ACHN (cell line): ENCODE measurements at places on chromosomes 11 and 22.

DNA sequence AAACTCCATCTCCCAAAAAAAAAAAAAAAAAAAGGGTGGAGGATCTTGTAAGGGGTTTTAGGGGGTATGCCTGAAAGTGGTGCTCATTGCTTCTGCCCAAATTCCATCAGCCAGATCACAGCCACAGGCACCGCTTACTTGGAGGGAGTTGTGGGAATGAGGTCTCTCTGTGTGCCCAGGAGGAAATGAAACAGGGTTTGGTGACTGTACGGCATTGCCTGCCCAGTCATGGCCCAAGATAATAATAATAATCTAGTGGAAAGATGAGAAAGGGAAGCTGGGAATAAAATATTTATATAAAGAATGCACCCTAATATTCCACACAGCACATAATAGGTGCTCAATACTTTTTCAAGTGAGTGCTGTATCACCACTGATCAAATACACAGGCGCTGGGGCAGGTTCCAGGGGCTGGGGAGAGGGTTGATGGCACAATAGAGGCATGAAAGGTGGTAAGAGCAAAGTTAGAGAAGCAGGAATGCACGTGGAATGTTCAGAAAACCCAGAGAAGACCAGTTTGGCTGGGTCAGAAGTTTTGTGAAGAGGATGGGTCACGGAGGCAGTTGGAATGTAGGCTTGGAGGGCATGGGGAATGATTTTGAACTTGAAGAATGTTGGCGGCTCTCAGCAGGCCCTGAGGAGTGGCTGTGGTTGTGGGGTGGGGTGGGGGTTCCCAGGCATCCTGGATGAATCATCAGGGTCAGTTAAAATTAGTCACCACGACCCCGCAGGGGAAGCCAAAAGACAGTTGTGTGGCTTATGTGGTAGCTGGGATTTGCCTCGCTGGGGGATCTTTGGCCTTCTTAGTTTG is 12.5 kb upstream of the MB start:
- DNase-seq: peak; percentile 97

DNA sequence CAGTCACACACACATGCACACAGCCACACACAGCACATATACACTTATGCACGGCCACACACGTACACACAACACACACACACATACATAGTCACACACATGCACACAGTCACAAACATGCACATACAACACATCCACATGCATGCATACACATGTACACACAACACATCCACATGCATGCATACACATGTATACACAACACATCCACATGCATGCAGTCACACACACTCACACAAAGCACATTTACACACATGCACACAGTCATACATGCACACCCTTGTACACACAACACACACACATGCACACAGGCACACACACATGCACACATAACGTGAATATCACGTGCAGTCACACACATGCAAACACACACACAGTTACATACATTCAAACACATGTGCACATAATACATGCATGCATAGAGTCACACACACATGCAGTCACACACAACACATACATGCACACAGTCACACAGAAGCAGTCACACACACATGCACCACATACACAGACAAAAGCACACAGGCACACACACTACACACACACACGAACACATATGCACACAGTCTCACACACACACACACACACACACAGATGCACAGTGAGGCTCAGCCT is 18.8 kb downstream of the IFITM10 start:
- DNase-seq: no peak

- DNase-seq: no peak
Observed at GRCh38 chr22:42645341-42645937, 3.8 kb downstream of the CYB5R3 start.

- no peak for DNase-seq
Observed at GRCh38 chr11:119091178-119091577, 6.5 kb downstream of the HMBS start.

GRCh38 chr22:49889071-49889470 is 29.2 kb downstream of the ALG12 start:
- DNase-seq: no peak

DNA sequence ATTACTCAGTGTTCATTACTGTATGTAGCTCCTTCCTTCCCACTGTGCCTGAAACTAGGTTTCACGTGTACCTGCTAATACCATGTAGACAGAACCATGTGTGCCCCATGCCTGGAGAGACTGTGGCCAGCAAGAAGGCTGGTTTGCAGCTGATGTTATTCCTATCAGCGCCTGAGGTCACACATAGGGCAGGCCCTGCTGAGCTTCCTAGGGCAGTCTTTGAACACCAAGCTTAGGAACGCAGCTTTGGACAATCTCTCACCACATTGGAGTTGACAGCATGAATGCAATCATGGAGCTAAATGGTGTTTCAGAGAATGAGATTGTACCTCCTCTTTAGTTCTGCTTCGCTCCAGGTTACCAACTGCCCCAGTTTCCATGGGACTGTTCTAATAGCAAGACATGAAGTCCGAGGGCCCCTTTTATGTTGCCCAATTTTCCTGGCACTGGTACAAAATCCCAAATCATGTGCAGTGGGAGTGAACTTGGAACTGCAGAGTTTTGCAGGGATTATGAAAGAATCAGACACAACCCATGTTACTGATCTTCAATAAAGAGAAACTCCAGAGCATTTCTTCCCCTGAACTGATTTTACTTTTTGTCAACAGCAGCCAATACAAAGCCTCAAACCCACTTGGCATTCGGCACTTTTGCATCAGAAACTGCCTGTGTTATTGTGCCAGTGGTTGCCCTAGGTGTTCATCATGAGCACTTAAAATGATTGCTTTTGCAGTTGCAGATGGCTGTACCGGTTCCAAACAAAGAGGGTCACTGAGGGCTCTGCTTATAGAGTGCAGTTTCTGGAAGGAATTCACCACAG is 154.2 kb upstream of the TTC12 start:
- DNase-seq: no peak

GRCh38 chr11:107847184-107847583 is 11.4 kb downstream of the SLC35F2 start:
- DNase-seq: no peak

DNA sequence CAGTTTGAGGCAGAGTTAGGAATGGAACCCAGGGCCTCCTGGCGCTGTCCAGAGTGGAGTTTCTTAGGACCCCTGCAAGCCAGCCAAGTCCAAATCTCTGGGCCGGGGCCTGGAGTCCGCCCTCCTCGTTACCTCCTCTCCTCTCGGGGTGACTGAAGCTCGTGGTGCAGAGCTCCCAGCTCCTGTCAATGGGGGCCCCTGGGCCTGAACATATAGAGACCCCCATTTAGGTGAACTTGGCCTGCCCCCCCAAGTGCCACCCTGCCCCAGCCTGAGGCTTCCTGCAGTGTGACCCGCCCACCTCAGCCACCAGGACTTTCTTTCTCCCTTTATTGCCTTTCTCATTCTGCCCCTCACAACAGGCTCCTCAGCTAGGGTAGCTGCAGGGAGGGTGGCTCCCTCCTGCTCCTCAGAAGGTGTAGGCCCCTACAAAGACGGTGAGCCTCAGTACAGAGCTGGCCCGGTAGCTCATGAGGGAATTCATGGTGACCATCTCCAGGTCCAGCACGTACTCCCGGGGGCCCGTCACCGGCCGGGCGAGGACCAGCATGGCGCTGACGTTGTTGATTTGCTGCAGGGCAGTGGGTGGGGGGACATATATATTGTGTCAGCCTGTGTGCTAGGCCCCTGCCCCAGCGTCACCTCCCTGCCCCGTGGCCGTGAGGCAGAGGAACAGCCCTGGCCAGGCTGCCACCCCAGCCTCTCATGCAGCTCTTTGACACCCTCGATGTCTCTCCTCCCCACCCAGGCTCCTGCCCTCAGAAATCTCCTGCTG is 5.9 kb downstream of the EFEMP2 start:
- no peak for DNase-seq

GRCh38 chr11:88360141-88360540 is 22.6 kb upstream of the CTSC start:
- peak; percentile 33 for DNase-seq

DNA sequence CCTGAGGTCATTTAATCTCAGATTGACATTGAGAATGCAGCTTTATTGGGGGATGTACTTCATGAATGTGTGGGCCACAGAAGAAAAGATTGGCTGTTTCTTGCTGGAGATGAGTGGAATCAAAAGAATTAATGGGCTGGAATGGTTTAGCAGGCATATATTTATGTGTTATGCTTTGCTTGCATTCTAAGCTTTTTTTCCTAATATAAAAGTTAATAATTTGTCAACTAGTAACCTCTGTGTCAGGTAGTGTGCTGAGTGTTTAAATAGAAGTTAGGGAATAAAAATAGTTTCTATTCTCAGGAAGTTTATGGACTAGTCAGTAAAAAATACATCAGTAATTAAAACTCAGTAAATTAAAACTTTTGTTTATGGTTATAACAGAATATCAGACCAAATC is 67.4 kb upstream of the PRODH start:
- no peak for DNase-seq

GRCh38 chr22:42991010-42991651 is 23.8 kb downstream of the PACSIN2 start:
- no peak for DNase-seq

DNA sequence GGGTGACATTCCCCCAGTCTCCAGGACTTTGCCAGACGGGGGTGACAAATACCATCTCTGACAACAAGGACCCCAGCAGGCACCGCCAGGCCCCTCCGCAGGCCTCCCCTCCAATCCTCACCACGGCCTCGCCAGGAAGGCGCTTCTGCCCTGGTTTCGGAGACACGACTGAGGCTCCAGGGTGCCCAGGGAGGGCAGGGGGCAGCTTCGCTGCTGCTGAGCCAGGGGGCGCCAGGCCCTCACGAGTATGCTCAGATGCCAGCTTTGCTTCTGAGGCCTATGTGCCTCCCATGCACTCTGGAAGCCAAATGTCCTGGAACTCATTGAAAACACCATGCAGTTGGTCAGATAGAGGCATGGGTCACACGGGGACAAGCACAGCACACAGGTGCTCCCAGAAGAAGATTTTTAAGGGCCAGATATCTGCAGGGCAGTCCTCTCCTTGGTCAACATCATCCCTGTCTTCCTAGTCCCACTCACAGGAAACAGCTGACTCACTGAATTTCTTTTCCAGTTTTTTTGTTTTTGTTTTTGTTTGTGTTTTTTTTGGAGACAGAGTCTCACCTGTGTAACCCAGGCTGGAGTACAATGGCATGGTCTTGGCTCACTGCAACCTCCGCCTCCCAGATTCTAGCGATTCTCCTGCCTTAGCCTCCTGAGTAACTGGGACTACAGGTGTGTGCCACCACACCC is 19.9 kb downstream of the BID start:
- DNase-seq: no peak

GRCh38 chr11:75160220-75160757 is 9.4 kb downstream of the SLCO2B1 start:
- no peak for DNase-seq

- DNase-seq: no peak
Observed at GRCh38 chr11:3914805-3915204, 59.3 kb downstream of the STIM1 start.

GRCh38 chr11:48018528-48019216 is 38.3 kb downstream of the PTPRJ start:
- no peak for DNase-seq

GRCh38 chr11:75595429-75595828 is 33.4 kb downstream of the SERPINH1 start:
- no peak for DNase-seq

DNA sequence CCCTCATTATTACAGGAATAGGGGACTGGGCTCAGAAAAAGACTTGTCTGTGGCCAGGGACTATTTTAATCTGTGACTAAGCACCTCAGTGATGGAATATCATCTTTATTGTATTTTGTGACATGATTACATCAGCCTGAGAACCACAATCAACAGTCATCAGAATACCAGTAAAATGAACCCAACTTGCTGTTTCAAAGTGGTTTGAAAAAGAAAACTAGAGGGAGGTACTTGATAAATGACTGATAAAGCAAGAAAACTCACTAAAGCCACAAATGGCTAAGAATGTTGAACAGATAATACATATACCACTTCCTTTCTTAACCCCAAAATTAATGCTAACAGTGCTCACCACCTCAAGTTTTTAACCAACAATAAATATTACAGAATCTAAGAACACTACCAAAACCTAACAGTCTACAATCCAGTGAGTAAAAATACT is 155.7 kb downstream of the ATG16L2 start:
- DNase-seq: no peak

- no peak for DNase-seq
Observed at GRCh38 chr11:111696556-111696955, 69.6 kb downstream of the PPP2R1B start.

- DNase-seq: no peak
Observed at GRCh38 chr11:41190437-41191082, 268.9 kb downstream of the LRRC4C start.

- DNase-seq: no peak
Observed at GRCh38 chr11:111205632-111206385, 39.7 kb upstream of the POU2AF2 start.

GRCh38 chr11:1207401-1208143 is 15.3 kb upstream of the MUC5B start:
- no peak for DNase-seq

DNA sequence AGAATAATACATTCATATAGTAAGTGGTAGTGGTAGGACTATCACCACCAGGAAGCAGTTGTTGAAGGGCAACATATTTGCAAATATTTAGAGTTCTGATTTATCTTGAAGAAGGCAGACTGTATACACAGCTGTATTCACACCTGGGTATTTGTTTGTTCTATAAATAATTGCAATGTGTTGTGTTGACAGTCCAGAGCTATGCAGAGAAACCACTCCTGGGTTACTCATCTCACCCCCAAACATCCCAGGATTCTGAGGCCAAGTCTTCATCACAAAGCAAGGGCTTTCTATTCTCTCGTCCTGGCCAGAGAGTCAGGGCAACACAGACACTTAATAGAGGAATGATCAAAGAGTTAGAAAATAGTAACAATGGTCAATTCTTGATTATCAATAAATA is 102.1 kb upstream of the FAT3 start:
- DNase-seq: no peak

DNA sequence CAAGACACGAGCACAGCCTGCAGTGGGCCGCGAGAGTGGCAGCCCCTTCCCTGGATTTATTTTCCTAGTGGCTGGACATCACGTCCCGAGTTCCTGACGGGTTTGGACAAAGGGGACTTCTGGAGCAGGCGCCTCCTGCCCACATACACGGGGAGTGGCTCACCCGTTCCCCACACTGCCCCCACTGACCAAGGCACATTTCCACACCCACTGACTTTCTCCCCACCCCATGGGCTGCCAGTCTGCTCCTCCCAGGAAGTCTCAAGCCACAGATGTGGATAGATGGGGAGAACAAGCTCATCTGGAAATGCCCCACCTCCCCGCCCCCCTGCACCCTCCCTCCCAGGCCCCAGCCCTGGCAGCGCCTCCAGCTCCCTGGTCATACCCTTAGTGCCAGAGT is 34.0 kb upstream of the FADD start:
- DNase-seq: no peak

GRCh38 chr22:33299245-33299956 is 241.2 kb upstream of the SYN3 start:
- DNase-seq: peak; percentile 83

GRCh38 chr11:1877211-1878136 is 14.2 kb downstream of the PRR33 start:
- no peak for DNase-seq

- no peak for DNase-seq
Observed at GRCh38 chr11:60747359-60747873, 9.3 kb upstream of the MS4A15 start.

GRCh38 chr11:125423247-125423849 is 72.7 kb downstream of the FEZ1 start:
- DNase-seq: no peak

GRCh38 chr22:43092085-43092484 is 2.9 kb upstream of the TTLL1 start:
- no peak for DNase-seq

- peak; percentile 74 for DNase-seq
Observed at GRCh38 chr22:39205344-39206021, 39.3 kb downstream of the PDGFB start.

GRCh38 chr11:27700351-27701301 is at the start of gene BDNF:
Gene BDNF, minus strand, starts transcription at chr11:27700455. Its CDS starts 41,891 bp downstream, at chr11:27658564.
- peak; percentile 63 for DNase-seq
